ENCODE measurements at places on chromosomes 16 and 17. TPM values are rescaled to one million over a fixed set of nuclear protein-coding genes. Genes with fewer than 3 reads are reported as not detected.

Gene BAIAP3
- total RNA-seq = 0.32 TPM

Gene ERBB2
- 15.3 TPM for total RNA-seq

Gene EME1
- total RNA-seq = 2.6 TPM

Gene CEP295NL
- 2.1 TPM for total RNA-seq

Gene B4GALNT2
- total RNA-seq = not detected

Gene KRTAP4-5
- total RNA-seq = not detected

Gene SEPTIN12
- total RNA-seq = not detected

Gene MMP2
- total RNA-seq = 211 TPM

Gene NKD1
- under 0.01 TPM for total RNA-seq

Gene CORO7
- total RNA-seq = 32.7 TPM

Gene TMC5
- total RNA-seq = not detected

Gene SLC6A2
- not detected for total RNA-seq

Gene SYCE1L
- total RNA-seq = 0.97 TPM

Gene RCVRN
- not detected for total RNA-seq

Gene SCGB1C2
- total RNA-seq = not detected

Gene ZNF689
- 4.7 TPM for total RNA-seq

Gene C1QL1
- total RNA-seq = not detected

Gene ZNF778
- total RNA-seq = 10.8 TPM

Gene GDPD1
- total RNA-seq = 5.8 TPM

Gene MMP28
- 4.6 TPM for total RNA-seq

Gene RPH3AL
- total RNA-seq = 6.8 TPM

Gene CSF3
- 0.97 TPM for total RNA-seq

Gene KRT33B
- total RNA-seq = not detected

Gene CD300LG
- not detected for total RNA-seq

Gene ITGB3
- total RNA-seq = 68.9 TPM

Gene KRT14
- not detected for total RNA-seq

Gene CD300LB
- total RNA-seq = not detected

Gene LGALS9
- total RNA-seq = 62.2 TPM

Gene CCL23
- not detected for total RNA-seq

Gene CA7
- not detected for total RNA-seq

Gene TPPP3
- 0.15 TPM for total RNA-seq

Gene KRTAP2-3
- total RNA-seq = not detected

Gene CCDC78
- total RNA-seq = 0.15 TPM

Gene HAGH
- total RNA-seq = 81.5 TPM

Gene BCAR1
- total RNA-seq = 91.0 TPM

Gene SPAG9
- total RNA-seq = 67.8 TPM

Gene TRAPPC2L
- total RNA-seq = 61.4 TPM

Gene CCL16
- total RNA-seq = not detected

Gene PDK2
- total RNA-seq = 7.8 TPM

Gene MEIOC
- under 0.01 TPM for total RNA-seq

Gene CTRB1
- not detected for total RNA-seq

Gene RNF43
- 0.15 TPM for total RNA-seq

Gene TMC7
- 2.6 TPM for total RNA-seq

Gene AXIN1
- total RNA-seq = 18.8 TPM

Gene CX3CL1
- total RNA-seq = 2.3 TPM

Gene PHF12
- total RNA-seq = 9.0 TPM

Gene KRTAP16-1
- not detected for total RNA-seq

Gene CD2BP2
- 51.4 TPM for total RNA-seq

Gene RAMP2
- 5.2 TPM for total RNA-seq

Measured in epithelial cell of umbilical artery (primary cell).